ENCODE measurements at places on chromosomes 2 and 18. TPM values are rescaled to one million over a fixed set of nuclear protein-coding genes. Genes with fewer than 3 reads are reported as not detected.

Gene SDC1
- total RNA-seq: not detected

Gene FAM124B
- total RNA-seq: 1.2 TPM

DNA sequence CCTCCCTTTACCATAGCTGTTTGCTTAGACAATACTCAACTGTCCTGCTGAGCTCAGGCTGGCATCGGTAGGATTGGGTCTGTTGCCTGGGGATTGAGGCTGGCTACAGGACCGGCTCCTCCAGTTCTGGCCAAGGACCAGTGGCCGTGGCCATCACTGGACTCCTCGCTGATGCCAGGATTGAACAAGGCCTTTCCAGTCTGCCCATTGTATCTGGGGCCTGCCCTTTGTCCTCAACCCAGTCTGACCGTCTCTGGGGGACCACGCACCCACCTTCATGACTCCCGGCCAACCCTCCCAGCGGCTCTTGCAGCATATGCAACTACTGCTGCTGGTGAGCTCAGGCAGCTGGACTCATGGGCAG, 28.7 kb downstream of the SH2D6 start:
- H3K36me3 ChIP-seq: no peaks in the 10 kb centered on the region
- no peak for DNase-seq
- H3K27ac ChIP-seq: no peak overlapping the region
- H3K4me1 ChIP-seq: no peaks in the 10 kb centered on the region
- no peaks in the 10 kb centered on the region for H3K27me3 ChIP-seq

DNA sequence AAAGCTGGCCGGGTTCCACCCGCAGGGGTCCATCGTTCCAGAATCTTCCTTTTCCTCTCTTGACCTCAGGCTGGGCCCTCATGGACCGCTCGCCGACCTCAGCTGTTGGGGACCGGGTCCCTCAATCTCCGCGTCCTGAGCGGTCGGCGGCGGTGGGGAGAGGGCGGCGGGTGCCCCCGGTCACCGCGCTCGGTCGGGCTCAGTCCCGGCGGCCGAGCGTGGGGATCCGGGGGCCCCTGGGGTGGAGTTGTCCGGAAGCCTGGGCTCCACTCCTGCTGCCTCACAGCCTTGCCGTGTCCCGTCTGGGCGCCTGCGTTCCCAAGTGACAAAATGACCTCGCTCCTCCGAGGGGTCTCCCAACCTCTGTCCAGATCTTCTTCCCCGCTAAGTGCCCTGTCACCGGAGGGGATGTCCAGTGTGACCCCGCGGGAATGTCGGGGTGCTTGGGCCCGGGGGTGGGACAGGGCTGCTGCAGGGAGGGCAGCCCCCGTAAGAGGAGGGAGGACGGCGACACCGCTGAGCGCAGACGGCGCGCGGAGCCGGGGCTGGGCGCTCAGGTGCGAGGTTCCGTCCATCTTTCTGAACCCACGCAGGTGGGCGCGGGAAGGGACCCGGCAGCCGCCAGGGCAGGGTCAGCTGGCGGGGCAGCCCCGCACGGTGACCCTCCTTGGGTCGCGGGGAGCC, 16.0 kb upstream of the E2F6 start:
- no peak overlapping the region for H3K27ac ChIP-seq
- no peak overlapping the region for H3K4me3 ChIP-seq
- peaks cover 49% of the 10 kb centered on the region for H3K27me3 ChIP-seq
- H3K4me1 ChIP-seq: no peaks in the 10 kb centered on the region
- no peak for DNase-seq

DNA sequence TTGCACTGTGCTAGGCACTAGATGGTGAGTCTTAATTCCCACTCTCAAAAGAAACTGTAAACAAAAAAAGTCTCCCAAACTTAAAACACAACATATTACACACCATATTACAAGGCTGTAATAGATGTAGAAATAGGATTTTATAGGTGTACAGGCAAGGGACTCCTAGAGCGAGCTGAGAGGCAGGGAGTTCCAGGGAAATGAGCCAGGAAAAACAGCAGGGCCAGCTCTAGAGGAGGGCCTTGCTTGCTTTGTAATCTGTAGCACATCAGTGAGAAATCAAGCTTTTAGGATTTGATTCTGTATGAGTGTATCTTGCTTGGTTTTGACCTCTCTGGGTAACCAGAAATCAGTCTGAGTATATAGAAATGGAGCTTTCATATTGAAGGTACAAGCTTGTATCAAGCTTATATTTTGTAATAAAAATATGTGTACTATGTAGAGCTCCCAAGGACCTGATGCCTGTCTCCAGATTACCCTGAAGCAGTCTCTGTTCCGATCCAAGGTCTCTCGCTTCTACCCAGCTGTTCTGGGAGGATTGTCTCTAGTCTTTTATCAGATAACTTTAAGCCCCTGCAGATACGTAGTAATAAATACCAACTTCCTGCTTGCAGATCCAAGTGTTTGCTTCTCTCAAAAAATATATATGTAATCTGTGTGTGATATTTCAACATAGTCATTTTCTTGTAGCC, 73.0 kb downstream of the MYO1B start:
- H3K27ac ChIP-seq: no peak overlapping the region
- H3K27me3 ChIP-seq: no peaks in the 10 kb centered on the region
- H3K36me3 ChIP-seq: no peaks in the 10 kb centered on the region
- no peak for DNase-seq
- peaks cover 8% of the 10 kb centered on the region for H3K4me1 ChIP-seq
- no peak overlapping the region for H3K4me3 ChIP-seq
